ENCODE measurements at places on chromosomes 1 and 21. TPM values are rescaled to one million over a fixed set of nuclear protein-coding genes. Genes with fewer than 3 reads are reported as not detected.

Gene VWA5B1
- 0.05 TPM for total RNA-seq

Gene SPATA46
- not detected for total RNA-seq

Gene GJA4
- total RNA-seq = not detected

Gene LCE2A
- not detected for total RNA-seq

Gene INKA2
- 2.2 TPM for total RNA-seq

Gene C1orf56
- 1.2 TPM for total RNA-seq

Gene KIAA0040
- 68.7 TPM for total RNA-seq

Gene TINAGL1
- not detected for total RNA-seq

Gene ZC3H12A
- 18.4 TPM for total RNA-seq

Gene NBPF6
- total RNA-seq = not detected

Gene PTGFR
- total RNA-seq = not detected

Gene TTC22
- 8.7 TPM for total RNA-seq

Gene FHAD1
- total RNA-seq = 0.18 TPM

Gene SGIP1
- not detected for total RNA-seq

Gene CLCNKA
- total RNA-seq = not detected

Gene CACNA1E
- 0.02 TPM for total RNA-seq

Gene TNFRSF14
- 204 TPM for total RNA-seq

Gene AMY1C
- not detected for total RNA-seq

Gene RGS2
- total RNA-seq = 2.9 TPM

Gene S100A7A
- not detected for total RNA-seq

Gene AIRE
- total RNA-seq = not detected

Gene CSMD2
- total RNA-seq = not detected
